ENCODE measurements at places on chromosomes 13 and 19.
A peak's percentile ranks its signal among the peaks of the same experiment; 100 is the strongest.

- DNase-seq, result no peak
Measured at GRCh38 chr13:58843567-58843966, 1212.0 kb downstream of the PCDH17 start.

- DNase-seq, result peak; percentile 30
Measured at GRCh38 chr19:52778811-52779210, 7.8 kb downstream of the ZNF600 start.

GRCh38 chr13:101258071-101258470, 158.2 kb downstream of the NALCN start:
- DNase-seq, result peak; percentile 0

GRCh38 chr13:40126306-40127085, 471.0 kb downstream of the COG6 start:
- no peak for DNase-seq

- no peak for DNase-seq
Measured at GRCh38 chr13:77345150-77345780, 18.4 kb upstream of the MYCBP2 start.

- DNase-seq, result no peak
Measured at GRCh38 chr13:99375738-99376080, 68.5 kb upstream of the GPR183 start.

DNA sequence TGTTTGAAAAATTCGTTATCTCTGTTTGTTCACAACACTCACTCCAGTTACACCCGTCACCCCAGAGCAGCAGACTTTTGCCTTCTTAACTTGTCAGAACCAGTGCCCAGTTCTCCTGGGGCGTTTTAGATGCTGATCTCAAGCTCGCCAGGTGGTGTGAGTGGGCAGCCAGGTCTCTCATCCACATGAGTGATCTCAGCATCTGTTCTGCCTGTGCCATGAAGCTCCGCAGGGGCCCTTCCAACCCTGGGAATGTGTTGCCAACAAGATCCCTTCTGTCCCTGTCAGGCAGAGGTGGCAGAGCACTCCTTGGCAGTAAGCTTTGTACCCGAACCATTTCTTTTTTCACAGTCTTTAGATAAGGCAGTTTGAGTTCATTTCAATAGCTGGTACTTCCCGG, 896.5 kb downstream of the UQCRFS1 start:
- DNase-seq, result no peak

GRCh38 chr13:19152403-19152802, 29.2 kb downstream of the TUBA3C start:
- DNase-seq, result no peak

- DNase-seq, result no peak
Measured at GRCh38 chr19:5947435-5947834, 30.5 kb downstream of the RANBP3 start.

DNA sequence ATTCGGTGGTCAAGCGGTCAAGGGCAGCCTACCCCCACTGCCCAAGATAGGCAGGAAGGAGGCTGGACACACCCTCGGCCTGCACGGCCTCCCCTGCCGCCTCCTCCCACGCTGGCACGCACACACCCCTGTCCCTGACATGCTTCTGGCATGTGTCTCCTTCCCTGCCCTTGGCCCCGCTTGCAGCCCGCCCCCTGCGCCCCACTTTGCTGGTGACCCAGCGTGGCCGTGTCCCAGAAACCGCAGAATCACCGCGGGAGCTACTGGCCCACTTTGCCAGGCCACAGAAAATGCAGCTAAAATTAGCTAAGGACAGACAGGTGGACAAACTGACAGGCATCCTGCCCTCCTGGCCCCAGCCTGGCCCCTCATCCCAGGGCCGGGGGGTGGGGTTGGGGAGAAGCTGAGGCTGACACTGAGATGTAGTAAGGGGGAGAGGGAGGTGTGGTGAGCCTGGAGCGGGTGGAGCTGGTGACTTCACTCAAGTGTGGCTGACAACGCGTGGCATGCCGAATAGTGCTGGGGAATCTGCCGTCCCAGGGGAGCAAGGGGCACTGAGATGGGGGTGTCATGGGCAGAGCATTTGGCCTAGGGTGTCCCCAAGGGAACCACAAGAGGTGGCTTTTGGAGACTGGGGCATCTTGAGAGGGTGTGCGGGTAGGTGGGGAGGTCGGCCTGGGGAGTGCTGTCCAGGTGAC, 2.4 kb downstream of the SHANK1 start:
- DNase-seq, result no peak

- DNase-seq, result no peak
Measured at GRCh38 chr13:106888148-106888547, 320.2 kb upstream of the ARGLU1 start.

- no peak for DNase-seq
Measured at GRCh38 chr13:111281751-111282311, 38.6 kb upstream of the TEX29 start.

- DNase-seq, result no peak
Measured at GRCh38 chr19:43331435-43332010, 22.0 kb upstream of the CD177 start.

- no peak for DNase-seq
Measured at GRCh38 chr13:44434766-44435141, 61.1 kb downstream of the SERP2 start.

DNA sequence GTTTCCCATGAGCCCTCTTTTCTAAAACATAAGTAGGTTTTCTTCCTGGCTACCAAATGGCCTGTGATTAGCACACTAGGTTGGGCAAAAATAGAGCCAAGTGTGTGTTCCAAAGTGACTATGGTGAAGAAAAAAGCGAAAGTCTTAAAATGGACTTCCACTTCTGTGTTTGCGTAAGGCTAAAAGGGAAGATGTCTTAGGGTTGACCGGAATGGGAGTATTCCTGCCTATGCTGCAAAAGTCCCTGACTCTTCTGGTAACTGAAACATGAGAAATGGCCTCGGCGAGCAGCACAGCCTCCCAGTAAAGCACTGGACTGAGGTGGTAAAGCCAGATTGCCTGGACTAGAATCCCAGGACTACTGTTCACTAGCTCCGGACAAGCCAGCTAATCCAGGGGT, 2.4 kb upstream of the FPR1 start:
- no peak for DNase-seq

DNA sequence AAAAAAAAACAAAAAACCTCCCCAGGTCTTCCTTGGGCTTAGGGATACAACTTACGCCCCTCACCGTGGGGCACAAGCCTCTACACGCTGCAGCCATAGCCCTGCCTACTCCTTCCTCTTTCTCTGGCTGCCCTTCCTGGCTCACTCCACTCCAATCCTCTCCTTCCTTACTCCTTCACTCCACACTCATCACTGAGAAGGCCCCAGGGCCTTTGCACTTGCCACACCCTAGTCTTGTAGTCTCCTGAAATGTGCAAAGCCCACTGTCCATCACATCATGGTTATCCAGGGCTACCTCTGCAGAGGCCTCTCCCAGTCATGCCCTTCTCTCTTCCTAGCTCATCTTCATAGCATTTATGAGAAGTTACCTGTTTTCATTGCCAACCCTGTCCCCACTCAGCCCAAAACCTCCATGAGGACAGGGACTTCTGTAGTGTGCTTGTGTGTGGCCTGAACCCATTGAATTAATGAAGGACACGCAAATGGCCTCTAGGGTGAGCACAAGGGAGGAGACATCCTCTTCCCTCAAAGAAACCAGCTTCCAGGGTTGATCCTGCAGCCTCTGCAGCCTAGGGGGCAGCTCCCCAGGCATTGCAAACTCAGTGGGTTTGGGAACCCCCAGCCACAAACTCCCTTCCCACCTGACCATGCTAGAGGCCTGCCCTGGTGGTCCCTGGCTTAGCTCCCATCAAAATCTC, 7.9 kb upstream of the HSH2D start:
- no peak for DNase-seq

- DNase-seq, result no peak
Measured at GRCh38 chr13:95553581-95554385, 1.3 kb downstream of the CLDN10 start.

DNA sequence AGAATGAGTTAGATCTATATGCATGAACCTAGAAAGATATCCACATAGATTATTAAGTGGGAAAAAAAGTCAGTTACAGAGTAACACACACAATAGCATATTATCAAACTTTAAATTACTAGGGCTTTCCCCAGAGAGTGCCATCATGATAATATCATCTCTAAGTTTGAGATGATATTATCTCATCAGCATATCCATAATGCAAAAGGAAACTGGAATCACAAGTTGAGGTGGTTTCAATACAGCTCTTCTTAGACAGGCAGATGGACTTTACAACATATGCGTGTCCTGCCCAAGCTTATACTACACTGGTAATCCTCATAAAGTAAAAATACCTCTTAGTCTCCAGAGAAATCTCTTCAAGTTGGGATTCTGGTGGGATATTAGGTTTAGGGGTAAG, 236.2 kb upstream of the SERP2 start:
- no peak for DNase-seq

GRCh38 chr19:13906521-13906904, 512 bp downstream of the CC2D1A start:
- no peak for DNase-seq

GRCh38 chr19:681029-682019, 5.1 kb downstream of the FSTL3 start:
- DNase-seq, result no peak

DNA sequence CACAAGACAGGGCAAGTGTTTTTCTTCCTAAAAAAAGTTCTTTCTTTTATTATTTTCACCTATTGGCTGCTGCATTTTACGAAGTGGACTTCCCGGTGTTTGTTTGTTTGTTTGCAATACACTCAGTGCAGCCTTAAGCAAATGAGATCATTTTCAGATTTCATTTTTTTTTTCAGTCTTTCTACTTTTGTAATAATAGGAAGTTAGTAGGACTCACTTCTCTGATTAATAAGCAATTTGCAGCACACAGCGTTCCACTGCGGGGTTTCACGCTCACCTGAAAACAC, 128.3 kb downstream of the STK24 start:
- DNase-seq, result no peak

- no peak for DNase-seq
Measured at GRCh38 chr13:43307921-43308433, 284.6 kb downstream of the DNAJC15 start.

GRCh38 chr19:31337008-31337914, 12.0 kb downstream of the TSHZ3 start:
- DNase-seq, result no peak

- DNase-seq, result no peak
Measured at GRCh38 chr13:103222683-103223082, 156.5 kb upstream of the SLC10A2 start.

GRCh38 chr19:54393381-54393780, 21.9 kb upstream of the TTYH1 start:
- DNase-seq, result no peak

DNA sequence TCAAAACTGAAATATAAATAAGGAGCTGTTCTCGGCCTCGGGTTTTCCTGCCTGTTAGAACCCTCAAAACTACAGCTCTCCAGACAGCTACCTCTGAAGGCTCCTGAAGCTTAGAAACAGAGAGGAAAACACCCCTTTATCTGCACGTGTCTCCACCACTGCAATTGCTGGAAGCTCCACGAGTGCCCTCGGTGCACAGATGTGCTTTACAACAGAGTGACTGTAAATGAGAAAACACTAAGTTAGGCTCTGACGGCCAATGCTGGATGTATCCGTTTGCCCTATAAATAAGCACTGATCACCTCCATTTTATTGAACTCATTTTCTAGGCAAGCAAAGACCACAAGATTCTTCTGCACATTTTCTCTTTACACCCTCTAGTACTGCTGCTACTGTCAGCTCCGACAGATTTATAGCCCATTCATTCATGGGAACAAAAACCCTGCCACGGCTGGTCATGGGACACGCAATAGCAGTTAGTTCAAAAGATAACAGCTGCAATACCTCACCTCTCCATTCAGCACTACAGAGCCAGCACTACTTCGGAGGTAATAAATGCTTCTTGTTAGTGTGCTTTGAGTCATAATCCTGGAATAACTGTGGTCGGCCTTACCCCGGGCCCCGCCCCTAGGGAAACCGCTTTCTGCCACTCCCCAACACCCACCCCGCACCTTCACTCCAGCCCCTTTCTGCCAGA, 241.1 kb upstream of the ZNF507 start:
- no peak for DNase-seq

GRCh38 chr13:78868991-78869390, 210.0 kb upstream of the OBI1 start:
- DNase-seq, result no peak
